H1 (cell line): ENCODE measurements at places on chromosomes 16 and 17. TPM values are rescaled to one million over a fixed set of nuclear protein-coding genes. Genes with fewer than 3 reads are reported as not detected.
A peak's percentile ranks its signal among the peaks of the same experiment; 100 is the strongest.

Gene SLC38A8
- not detected in 2 replicates for total RNA-seq

GRCh38 chr17:32755045-32755805 lies 121.7 kb downstream of the MYO1D start:
- no peak for DNase-seq
- H3K36me3 ChIP-seq: no peaks in the 10 kb centered on the region
- H3K4me1 ChIP-seq: no peaks in the 10 kb centered on the region
- no peaks in the 10 kb centered on the region for H3K27me3 ChIP-seq
- H3K27ac ChIP-seq: no peak overlapping the region

DNA sequence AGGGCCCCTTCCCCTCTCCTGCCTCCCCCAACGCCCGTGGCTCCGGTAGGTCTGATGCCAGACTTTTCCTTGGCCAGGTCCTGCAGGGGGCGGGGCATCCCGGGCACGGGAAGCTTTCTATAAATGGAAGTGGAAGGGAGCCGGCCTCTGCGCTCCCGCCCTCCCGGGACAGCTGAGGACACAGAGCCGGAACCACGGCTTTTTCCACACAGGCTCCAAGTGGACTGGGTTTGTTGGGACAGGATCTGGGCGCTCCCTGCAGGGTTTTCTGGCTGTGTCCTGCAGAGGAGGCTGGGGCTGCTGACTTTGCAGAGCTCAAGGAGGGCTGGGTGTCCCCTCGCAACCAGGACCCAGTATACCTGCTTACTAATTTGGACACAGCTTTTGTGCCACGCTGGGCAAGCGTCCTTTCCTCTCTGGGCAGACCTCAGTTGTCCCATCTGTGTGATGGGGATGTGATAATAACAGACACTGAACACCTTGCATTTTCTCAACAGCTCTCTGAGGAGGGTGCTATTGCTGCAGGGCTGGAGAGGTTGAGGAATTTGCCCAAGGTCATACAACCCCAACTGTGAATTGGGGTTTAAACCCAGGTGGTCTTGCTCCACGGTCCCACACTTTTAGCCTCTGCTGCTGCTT lies 1.8 kb downstream of the TNS4 start:
- H3K27ac ChIP-seq: no peak overlapping the region
- H3K4me1 ChIP-seq: peaks cover 18% of the 10 kb centered on the region
- H3K36me3 ChIP-seq: no peaks in the 10 kb centered on the region
- H3K4me3 ChIP-seq: peak overlapping the region; percentile 10; the same call in 1 of the 2 replicates
- no peaks in the 10 kb centered on the region for H3K27me3 ChIP-seq

Gene ETV4
- 137 and 143 TPM in 2 replicates for total RNA-seq

- H3K4me3 ChIP-seq: no peak overlapping the region
- peaks cover 84% of the 10 kb centered on the region for H3K36me3 ChIP-seq
- no peaks in the 10 kb centered on the region for H3K4me1 ChIP-seq
- no peak for DNase-seq
- no peaks in the 10 kb centered on the region for H3K27me3 ChIP-seq
Measured at GRCh38 chr17:28675980-28676379, 14.0 kb downstream of the SUPT6H start.

Gene ABCC12
- total RNA-seq: not detected in 2 replicates

- no peak overlapping the region for H3K27ac ChIP-seq
- H3K27me3 ChIP-seq: no peaks in the 10 kb centered on the region
- no peaks in the 10 kb centered on the region for H3K36me3 ChIP-seq
- no peak for DNase-seq
Measured at GRCh38 chr16:57112403-57113041, 20.1 kb downstream of the CPNE2 start.

GRCh38 chr17:10549096-10549842 lies at the start of gene MYH2:
Gene MYH2, minus strand, starts transcription at chr17:10549658. Its CDS starts 1,738 bp downstream, at chr17:10547920.
- H3K4me3 ChIP-seq: peak within 1 kb of the TSS; percentile 43
- no peaks in the 10 kb centered on the region for H3K27me3 ChIP-seq
- no peaks in the 10 kb centered on the region for H3K36me3 ChIP-seq
- peak within 1 kb of the TSS; percentile 45; the same call in 1 of the 2 replicates for H3K27ac ChIP-seq

Gene ATXN1L
- total RNA-seq: 20.8 and 23.8 TPM in 2 replicates

GRCh38 chr16:49726155-49726554 lies 129.8 kb downstream of the ZNF423 start:
- H3K36me3 ChIP-seq: 0 out of 2 replicates have a peak, but pooled peaks cover 2% of the 10 kb centered on the region
- DNase-seq: no peak
- no peak overlapping the region for H3K4me3 ChIP-seq
- H3K27me3 ChIP-seq: no peaks in the 10 kb centered on the region
- H3K4me1 ChIP-seq: no peaks in the 10 kb centered on the region
